Cardiac ventricle fibroblast (primary cell): ENCODE measurements at places on chromosomes 3 and 15. TPM values are rescaled to one million over a fixed set of nuclear protein-coding genes. Genes with fewer than 3 reads are reported as not detected.

C2CD4A gene
- 0.05 and 0.06 TPM in 2 replicates for total RNA-seq

RNU5B-1 gene
- not detected in 2 replicates for total RNA-seq

HRG gene
- total RNA-seq: not detected in 2 replicates

MLF1 gene
- 4.4 and 4.5 TPM in 2 replicates for total RNA-seq
